ENCODE measurements at places on chromosomes 2 and 18. TPM values are rescaled to one million over a fixed set of nuclear protein-coding genes. Genes with fewer than 3 reads are reported as not detected.

The ICOS gene
- 3.0 TPM for total RNA-seq

The NT5C1B gene
- not detected for total RNA-seq

DNA sequence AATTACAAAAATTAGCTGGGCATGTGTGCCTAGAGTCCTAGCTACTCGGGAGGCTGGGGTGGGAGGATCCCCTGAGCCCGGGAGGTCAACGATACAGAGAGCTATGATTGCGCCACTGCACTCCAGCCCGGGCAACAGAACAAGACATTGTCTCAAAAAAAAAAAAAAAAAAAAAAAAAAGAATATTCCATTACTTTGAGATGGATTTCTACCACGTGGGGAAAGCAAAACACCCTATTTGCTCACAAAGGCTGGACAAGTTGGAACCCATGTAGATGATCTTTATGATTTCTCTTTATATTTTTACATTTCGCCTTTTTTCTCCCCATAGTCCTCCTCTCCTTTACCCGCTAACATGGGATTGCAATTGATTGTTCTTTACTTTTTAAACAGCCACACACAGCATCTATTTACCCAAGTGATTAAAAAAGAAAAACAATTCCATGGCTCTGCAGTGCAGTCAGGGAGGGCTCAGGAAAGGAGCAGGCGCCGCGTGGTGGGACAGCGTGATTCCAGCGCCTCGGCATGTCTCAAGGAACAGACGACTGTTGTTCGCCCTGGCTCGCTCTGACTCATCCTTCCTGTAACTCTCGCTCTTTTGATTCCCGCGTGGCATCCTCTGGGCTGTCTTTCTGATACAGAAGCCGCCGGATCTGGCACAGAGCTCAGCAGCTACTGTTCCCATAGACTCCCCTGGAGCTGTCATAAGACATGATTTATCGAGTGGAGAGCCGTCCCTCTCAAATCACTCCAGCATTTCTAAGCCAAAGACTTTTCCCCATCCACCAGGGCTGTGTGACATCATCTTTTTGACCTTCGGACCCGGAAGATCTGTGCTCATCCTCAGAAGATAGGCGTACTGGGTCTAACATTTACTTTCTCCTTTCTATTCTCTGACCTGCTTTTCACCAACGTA is 230.4 kb upstream of the AGAP1 start:
- no peak overlapping the region for H3K4me3 ChIP-seq
- H3K4me1 ChIP-seq: peaks cover 10% of the 10 kb centered on the region
- no peak overlapping the region for H3K27ac ChIP-seq
- no peaks in the 10 kb centered on the region for H3K36me3 ChIP-seq
- peak; percentile 53 for DNase-seq

The ZC3H8 gene
- total RNA-seq: 5.0 TPM

- no peak for DNase-seq
- H3K4me3 ChIP-seq: no peak overlapping the region
- H3K27me3 ChIP-seq: no peaks in the 10 kb centered on the region
- H3K27ac ChIP-seq: no peak overlapping the region
- peaks cover 6% of the 10 kb centered on the region for H3K4me1 ChIP-seq
- no peaks in the 10 kb centered on the region for H3K36me3 ChIP-seq
Observed at GRCh38 chr2:236665572-236666118, 96.0 kb downstream of the ACKR3 start.

- DNase-seq: no peak
- no peaks in the 10 kb centered on the region for H3K4me1 ChIP-seq
- H3K36me3 ChIP-seq: no peaks in the 10 kb centered on the region
- H3K27me3 ChIP-seq: no peaks in the 10 kb centered on the region
Observed at GRCh38 chr2:123723706-123724105, 301.4 kb upstream of the CNTNAP5 start.

DNA sequence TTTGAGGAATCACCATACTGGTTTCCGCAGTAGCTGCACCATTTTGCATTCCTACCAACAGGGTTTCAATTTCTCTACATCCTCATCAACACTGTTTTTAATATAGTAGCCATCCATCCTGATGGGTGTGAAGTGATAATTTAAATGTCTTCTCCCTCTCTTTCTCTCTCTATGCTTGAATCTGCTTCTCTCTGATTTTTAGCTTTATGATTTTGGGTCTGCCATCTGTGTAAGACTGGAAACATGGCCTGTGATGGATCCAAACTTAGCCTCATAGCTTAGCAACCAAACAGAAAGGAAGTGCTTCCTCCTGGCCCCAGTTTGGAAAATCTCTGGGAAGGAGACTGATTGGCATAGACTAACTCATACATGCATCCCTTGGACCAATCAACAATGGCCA is 33.7 kb upstream of the OSBPL6 start:
- no peak overlapping the region for H3K4me3 ChIP-seq
- no peaks in the 10 kb centered on the region for H3K36me3 ChIP-seq
- no peak overlapping the region for H3K27ac ChIP-seq

DNA sequence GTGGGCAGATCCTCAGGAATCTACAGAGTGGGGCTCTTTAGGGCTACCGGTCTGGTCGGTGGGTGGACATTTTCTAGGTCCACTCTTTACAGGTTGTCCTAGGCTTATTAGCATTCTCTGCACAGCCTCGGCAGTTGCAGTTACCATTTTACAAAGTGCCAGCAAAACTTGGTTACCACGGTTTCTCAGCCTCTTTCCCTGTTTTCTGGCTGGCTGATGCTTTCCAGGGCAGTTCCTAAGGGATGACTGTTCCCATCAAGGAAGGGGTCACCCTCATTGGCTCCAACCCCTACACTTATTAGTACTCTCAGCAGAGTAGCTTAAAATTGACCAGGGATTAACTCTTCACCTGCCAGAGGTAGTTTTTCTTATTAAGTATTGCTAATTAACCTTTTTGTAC is 2.0 kb upstream of the AQP4 start:
- DNase-seq: no peak
- H3K36me3 ChIP-seq: no peaks in the 10 kb centered on the region
- peaks cover 11% of the 10 kb centered on the region for H3K4me1 ChIP-seq
- no peak overlapping the region for H3K4me3 ChIP-seq

GRCh38 chr18:22297008-22297407 is 120.7 kb downstream of the CTAGE1 start:
- H3K27me3 ChIP-seq: no peaks in the 10 kb centered on the region
- no peak for DNase-seq
- no peaks in the 10 kb centered on the region for H3K4me1 ChIP-seq
- no peak overlapping the region for H3K4me3 ChIP-seq
- H3K27ac ChIP-seq: no peak overlapping the region

The DQX1 gene
- total RNA-seq: 0.44 TPM

The SCN3A gene
- total RNA-seq: 1.4 TPM

DNA sequence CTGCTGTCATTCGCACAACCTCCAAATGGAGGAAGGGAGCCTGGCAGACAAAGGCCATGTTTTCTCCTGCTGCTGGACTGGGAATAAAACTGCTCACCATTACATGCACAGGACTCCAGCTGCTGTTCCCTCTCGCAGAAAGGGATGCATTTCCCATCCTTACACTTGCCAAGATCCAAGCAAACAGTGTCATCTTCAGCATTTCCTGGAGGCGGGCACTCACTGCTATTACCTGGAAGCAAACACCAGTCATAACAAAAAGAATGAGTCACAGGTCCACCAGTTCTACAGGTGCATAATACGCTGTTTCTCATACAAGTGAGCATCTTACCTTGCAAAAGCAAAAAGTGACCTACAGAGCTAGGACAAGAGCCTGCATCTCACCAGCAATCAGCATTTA is 22.7 kb downstream of the IAH1 start:
- H3K27me3 ChIP-seq: no peaks in the 10 kb centered on the region
- peaks cover 96% of the 10 kb centered on the region for H3K36me3 ChIP-seq
- H3K4me1 ChIP-seq: no peaks in the 10 kb centered on the region
- H3K4me3 ChIP-seq: no peak overlapping the region
- DNase-seq: no peak
- H3K27ac ChIP-seq: no peak overlapping the region

The LBX2 gene
- 1.5 TPM for total RNA-seq

DNA sequence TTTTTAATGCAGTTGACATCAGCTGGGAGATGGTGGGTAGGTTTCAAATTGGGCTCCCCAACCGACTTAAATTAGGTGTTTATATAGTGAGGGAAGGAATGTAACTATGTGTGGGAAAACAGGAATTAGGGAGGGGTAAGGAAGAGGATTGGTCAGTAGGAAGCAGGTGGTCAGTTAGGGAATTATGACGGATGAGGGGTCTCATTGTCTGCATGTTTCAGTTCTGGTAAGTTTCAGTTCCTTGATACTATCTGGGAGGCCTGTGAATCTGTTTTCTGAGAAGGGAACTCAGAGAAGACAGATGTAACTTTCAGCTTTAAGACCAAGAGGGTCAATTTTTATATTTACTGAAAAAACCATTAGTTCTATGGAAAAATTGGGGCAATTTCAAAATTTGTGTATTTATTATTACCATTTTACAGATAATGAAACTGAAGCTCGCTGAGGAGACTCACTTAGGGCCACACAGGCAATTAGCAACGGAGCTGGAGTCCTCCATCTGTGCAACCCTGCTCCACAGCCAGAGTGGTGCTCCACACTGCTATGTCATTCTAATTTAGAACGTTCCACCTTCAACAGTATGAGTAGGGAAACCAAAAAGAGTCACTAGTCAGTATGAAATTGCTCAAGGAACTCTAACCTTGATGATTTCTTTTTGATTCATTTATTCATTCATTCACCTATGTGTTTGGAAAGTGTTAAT is 36.0 kb upstream of the CCDC195 start:
- no peaks in the 10 kb centered on the region for H3K36me3 ChIP-seq
- no peaks in the 10 kb centered on the region for H3K27me3 ChIP-seq
- H3K27ac ChIP-seq: no peak overlapping the region
- DNase-seq: no peak

GRCh38 chr2:168254158-168254935 is 7.0 kb upstream of the STK39 start:
- H3K27ac ChIP-seq: no peak overlapping the region
- DNase-seq: no peak
- no peaks in the 10 kb centered on the region for H3K4me1 ChIP-seq
- no peaks in the 10 kb centered on the region for H3K36me3 ChIP-seq

DNA sequence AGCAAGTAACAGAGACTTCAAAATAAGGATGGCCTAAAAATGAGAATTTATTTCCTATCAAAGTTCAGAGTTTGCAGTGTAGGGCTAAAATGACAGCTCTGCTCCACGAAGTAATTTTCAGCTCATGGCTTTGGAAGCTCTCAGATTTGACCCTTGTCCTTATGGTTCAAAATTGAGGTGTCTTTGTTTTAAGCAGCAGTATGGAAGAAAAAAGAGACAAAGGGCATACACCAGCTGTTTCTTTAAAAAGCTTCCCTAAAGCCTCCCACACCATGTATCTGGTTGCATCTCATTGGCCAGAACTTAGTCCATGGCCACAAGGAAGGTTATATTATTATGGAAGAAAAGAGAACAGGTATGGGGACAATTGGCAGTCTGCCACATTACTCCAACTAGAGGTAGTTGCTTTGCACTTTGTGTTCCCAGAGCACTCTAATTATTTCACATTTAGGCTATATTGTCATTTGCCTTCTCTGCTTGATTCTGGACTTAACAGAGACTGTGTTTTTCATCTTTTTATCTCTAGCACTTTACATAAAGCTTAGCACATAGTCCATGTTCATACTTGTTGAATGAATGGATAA is 180.4 kb downstream of the MCFD2 start:
- H3K27ac ChIP-seq: no peak overlapping the region
- H3K27me3 ChIP-seq: no peaks in the 10 kb centered on the region
- H3K36me3 ChIP-seq: no peaks in the 10 kb centered on the region
- H3K4me1 ChIP-seq: peaks cover 10% of the 10 kb centered on the region
- DNase-seq: no peak

DNA sequence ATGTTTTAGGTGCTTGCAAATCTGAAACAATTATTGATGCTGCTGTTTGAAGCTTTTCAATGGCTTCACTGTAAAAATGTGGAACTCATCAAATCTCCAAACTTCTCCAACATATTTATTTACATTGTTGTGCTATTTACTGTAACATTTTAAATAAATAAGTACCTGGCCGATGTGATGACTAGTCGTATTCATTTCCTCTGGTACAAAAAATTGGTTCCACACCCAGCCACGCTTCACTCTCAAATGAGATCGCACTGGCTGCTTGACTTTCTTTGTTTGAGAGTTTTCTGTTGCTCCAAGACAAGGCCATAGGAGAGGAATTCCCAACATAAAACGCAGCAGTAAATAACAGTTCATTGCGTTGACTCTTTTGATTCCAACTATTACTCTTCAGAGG is 32.0 kb downstream of the CDH19 start:
- no peaks in the 10 kb centered on the region for H3K27me3 ChIP-seq
- no peaks in the 10 kb centered on the region for H3K36me3 ChIP-seq
- DNase-seq: no peak
- H3K27ac ChIP-seq: no peak overlapping the region
- no peaks in the 10 kb centered on the region for H3K4me1 ChIP-seq

DNA sequence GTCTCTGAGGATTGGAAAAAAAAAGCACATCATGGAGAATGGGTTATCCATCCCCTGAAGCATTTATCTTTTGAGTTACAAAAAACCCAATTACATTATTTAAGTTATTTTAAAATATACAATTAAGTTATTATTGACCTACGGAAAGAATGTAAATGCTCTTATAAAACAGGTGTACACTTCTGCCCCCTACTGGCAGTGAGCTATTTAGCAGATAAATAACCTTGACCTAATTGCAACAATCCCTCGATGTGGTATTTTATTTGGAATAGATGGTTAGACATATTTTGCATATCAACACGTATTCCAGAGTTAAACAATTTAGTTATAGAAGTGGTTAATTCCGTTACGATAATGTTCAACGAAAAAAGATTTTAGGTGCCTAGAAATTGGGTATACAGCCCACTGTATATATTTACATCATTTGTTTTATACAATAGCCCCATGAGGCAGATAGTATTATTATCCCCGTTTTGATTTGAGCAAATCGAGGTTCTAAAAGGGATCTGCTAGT is 9.1 kb upstream of the DAW1 start:
- H3K27me3 ChIP-seq: no peaks in the 10 kb centered on the region
- no peak for DNase-seq
- H3K27ac ChIP-seq: no peak overlapping the region
- no peaks in the 10 kb centered on the region for H3K36me3 ChIP-seq

DNA sequence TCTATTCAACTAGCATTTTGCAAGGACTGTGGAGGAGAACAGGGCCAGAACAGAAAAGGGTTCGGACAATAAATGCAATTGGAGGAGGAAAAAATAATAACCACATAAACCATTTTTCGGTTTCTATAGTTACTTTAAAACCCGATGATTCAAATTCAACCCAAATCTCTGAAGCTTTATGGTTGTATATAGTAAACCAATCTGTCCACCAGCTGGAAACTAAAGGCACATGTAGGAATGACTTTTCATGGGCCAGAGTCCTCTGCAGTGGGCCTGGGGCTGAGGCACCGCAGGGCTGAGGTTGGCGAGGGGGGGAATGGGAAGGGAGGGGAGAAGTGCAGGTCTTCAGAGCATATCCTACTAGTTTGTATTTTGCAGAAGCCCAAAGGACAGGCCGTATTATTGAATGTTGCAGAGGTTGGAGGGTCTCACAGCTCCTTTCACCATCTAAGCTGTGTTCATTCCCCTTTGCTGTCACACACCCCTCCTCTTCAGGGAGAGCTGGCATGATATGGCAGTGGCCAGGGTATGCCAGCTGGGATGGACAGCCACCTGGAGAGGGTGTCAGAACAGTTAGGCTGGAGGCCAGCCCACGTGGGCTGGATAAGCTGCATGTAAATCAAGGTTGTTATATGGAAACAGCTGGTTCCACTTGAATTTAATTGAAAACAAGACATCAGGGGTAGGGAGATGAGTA is 267.1 kb downstream of the PRKCE start:
- no peaks in the 10 kb centered on the region for H3K36me3 ChIP-seq
- no peak overlapping the region for H3K27ac ChIP-seq
- no peaks in the 10 kb centered on the region for H3K27me3 ChIP-seq
- DNase-seq: no peak
- H3K4me1 ChIP-seq: peaks cover 14% of the 10 kb centered on the region

All from lower lobe of right lung (tissue), 2 donors.